Activated CD4-positive, CD25-positive, alpha-beta regulatory T cell treated with anti-CD3 and anti-CD28 coated beads, Interleukin-2, amount 50 U/mL, for 16 hours (primary cell): ENCODE measurements at places on chromosomes 3 and 15.

DNA sequence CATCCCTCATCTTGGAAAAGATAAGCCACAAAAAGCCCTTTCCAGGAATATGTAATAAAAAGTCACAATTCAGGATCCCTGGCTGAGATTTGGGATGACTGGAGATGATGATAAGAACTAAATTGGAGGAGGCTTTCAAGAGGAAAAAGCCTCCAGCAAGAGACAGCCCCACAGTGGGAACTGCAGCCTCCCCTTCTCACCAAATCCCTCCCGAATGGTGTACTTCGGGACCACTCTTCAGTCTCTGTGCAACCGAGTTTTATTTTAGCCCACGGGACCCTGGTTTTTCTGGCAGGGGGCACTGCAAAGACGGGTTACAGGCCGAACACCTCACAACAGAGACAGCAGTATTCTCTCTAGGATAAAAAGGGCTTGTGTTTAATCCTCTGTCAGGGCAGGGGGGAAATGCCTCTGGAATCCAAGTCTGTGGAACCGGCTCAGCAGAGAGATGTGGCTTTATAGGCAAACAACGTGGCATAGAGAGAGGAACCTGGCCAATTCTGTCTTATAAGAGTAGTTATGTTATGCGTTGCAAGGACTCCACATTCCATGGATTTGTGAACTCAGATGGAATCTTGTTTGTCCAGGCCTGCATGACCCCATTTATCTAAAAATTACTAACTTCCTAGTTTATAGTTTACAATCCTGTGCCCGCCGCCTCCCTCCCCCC is 1.2 kb upstream of the LMCD1 start:
- DNase-seq = no peak

DNA sequence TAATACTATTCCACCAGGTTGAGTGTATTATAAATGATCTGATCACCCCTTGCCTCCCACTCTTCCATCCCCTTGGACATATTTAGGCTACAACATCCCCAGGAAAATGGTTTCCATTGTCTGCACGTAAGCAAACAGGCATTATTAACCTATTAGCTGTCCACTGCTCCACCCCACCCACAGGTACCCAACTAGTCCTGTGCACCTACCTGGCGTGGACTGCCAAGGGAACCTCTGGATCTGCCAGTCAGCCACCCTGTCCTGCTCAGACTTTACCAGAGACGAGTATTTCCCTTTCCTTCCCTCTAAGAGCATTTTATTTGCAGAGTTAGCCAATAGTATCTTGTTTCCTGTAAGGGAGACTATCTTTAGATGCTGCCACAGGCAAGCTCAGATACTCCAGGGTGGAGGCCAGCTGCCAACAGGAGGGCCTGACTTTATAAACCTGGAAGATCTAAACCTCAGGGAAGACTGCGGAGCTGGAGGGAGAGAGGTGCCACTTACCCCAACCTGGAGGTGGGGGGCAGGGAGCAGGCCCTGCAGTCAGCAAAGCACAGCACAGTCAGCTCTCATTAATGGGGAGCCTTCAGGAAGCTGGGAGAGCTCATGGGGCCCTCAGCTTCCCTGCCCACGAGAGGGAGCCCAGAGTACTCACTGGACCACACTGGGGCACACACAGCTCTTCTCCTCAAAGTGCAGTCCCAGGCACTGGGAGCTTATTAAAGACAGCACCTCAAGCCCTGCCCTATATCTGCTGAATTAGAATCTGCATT is at the start of gene CX3CR1:
CX3CR1 (minus strand) TSS at position 292 of the 773 bp plus-strand sequence. CDS start 13,527 bp downstream, outside the sequence.
- DNase-seq = no peak

DNA sequence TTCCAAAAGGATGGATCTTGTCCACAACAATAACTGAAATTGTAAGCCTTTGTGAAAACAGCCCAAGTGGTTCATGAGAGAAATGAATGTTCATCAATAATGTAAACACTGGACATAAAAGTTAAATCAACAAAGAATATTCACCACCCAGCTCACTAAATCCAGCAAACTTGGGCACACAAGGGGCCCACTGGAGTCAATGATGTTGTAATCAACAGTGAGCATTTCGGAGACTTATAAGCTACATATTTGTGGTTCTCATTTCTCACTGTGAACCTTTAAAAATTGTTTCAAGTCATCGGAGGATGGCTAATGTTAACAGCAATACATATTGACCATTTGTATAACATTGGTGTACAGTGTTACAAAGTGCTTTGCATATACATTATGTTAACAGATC is 63.1 kb downstream of the VGLL4 start:
- no peak for DNase-seq

GRCh38 chr15:68565726-68566125 is 13.1 kb upstream of the CORO2B start:
- DNase-seq = no peak

DNA sequence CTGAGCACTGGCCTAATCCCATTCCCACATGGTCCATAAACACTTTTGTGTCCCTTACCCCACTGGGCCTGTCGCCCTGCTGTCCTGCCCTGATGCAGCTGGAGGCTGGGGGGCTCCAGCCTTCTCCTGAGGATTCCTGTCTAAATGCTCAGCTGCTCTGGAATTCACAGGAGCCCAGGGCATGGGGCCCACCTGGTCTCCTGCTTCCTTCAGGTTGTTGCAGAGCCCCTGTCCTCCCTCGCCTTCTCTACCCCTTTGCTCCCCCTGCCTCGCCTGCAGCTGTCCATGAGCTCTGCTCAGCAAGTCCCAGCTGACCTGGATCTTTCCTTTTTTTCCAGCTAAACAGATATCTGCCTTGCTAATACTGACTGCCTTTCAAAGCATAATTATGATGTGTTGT is 286.9 kb downstream of the XXYLT1 start:
- DNase-seq = no peak

DNA sequence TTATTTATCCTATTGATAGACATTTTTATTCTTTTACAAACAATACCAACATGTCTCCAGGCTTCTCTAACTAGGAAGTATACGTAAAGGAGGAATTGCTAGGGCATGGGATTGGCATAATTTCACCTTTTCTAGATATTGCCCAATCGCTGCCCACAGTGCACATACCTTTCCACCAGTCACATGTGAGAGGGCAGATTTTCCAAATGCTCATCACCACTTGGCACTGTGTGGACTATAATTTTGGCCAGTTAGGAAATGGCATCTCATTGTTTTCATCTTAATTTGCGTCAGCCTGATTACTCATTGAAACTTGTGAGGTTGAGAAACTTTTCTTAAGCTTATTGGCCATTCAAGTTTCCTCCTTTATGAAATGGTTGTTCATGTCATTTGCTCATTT is 57.4 kb upstream of the POLR2M start:
- DNase-seq = no peak
